ENCODE measurements at places on chromosomes 5 and 9.

- no peak for DNase-seq
Observed at GRCh38 chr9:79623799-79624721, 52.3 kb downstream of the TLE4 start.

DNA sequence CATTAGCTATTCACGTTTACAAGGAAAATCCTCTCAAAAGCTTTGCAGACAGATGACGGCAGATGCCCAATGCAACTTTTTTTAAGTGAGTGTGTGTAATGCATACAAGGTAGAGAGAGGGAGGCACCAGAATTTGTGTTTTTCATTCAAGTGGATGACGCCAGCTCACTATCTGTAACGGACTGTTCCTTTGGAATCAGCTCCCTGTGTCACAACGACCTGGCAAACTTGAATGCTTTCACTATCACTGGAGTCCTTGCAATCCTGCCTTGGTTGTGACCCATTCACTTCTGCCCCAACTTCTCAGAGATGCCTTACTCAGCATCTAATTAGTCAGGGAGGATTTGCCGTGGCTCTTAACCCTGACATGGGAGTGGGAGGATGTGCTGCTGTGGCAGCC lies 148.5 kb downstream of the BNC2 start:
- no peak for DNase-seq

DNA sequence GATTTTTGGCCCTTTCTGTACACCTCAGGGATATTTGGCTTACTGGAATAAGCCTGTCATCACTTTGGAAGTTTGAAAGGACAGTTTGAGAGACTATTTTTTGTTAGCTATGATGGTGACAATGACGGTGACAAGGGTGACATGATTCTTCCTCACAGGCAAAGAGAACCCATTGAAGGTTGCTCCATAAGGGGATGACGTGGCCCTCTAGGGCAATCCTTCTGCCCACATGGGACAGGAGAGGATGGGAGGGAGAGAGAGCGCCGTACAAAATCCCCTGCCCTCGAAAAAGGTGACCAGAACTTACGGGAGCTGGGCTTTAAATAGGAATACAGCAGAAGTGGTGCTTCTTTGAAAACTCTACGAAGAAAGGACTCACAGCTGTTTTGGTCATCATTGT lies 22.6 kb downstream of the HRH2 start:
- no peak for DNase-seq

GRCh38 chr5:96942078-96942477 lies 6.2 kb downstream of the LNPEP start:
- DNase-seq = no peak

DNA sequence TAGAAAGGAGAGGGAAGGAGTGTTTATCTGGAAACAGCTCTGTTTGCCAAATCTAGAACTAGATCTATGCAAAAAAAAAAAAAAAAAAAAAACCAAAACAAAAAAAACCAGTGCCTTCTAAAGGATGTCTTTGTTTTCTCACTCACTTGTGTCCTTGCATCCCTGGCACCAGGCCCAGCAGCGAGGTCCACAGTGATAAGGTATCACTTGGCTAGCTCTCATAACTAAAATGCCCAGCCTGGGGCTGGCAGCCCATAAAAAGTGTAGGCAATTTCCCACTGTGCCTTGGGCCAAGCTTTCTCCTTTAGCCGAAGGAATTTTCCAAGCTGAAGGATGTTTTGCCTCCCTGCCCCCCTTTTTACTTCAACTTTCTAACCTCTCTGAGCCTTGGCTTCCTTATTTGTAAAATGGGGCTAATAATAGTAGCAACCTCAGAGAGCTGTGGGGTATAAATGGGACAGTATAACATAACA lies 20.8 kb downstream of the RGS3 start:
- DNase-seq = no peak

- no peak for DNase-seq
Observed at GRCh38 chr5:161340012-161340411, 206.5 kb downstream of the GABRB2 start.

GRCh38 chr5:147851578-147851977 lies 20.1 kb upstream of the SPINK1 start:
- DNase-seq = no peak

DNA sequence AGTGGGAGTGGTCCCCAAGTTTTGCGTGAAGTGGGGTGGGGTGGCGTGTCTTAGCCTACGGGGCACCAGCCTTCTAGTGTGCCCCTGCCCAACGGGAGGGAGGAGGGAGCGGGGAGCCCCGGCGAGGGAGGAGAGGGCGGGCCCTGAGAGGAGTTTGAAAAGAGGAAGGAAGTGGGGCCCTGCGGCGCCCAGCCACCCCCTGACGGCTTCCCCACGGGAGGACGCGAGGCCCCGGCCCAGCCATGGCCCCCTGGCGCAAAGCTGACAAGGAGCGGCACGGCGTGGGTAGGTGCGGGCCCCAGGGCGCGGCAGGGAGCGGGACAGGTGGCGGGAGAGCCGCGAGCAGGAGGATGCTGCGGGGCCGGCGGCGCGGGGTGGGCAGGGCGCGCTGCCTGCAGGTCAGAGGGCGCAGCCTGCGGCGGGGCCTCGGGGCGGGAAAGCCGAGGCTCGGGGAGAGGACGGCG lies at the start of gene DOCK2:
Gene DOCK2 (plus strand): TSS at position 191 of the 464 bp plus-strand sequence. CDS start 52 bp downstream, at position 243.
- DNase-seq = peak; percentile 46

DNA sequence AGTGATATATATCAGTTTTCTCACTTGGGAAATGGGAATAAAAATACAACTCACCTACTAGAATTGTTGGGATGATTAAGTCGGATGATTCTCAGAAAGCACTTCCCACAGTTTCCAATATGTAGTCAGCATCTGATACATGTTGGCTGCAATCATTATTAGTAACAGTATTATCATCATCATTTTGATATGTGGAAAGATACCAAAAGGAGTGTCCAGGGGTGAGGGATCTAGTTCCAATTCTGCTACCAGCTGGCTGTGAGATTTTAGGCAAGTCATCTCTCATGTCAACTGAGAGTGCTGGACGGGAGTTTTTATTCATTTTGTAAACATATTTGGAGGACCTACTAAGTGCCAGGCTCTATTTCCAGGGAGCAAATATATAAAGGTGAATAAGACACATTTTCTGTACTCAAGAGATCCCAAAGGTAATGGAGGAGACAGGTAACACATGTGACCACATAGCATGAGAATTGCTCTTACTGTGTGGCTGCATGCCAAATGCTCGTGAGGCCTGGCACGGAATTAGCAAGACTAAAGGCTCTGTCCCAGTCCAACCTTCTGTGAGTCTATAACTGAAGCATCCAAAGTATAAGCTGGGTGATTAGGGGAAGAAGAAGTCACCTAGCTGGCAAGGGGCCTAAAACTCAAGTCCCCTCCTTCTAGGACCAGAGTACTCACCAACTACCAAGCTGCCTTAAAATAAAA lies 83.0 kb downstream of the GRIA1 start:
- no peak for DNase-seq

GRCh38 chr9:7982907-7983306 lies 183.3 kb upstream of the DMAC1 start:
- no peak for DNase-seq

GRCh38 chr9:117494401-117495090 lies 79.7 kb upstream of the ASTN2 start:
- no peak for DNase-seq

DNA sequence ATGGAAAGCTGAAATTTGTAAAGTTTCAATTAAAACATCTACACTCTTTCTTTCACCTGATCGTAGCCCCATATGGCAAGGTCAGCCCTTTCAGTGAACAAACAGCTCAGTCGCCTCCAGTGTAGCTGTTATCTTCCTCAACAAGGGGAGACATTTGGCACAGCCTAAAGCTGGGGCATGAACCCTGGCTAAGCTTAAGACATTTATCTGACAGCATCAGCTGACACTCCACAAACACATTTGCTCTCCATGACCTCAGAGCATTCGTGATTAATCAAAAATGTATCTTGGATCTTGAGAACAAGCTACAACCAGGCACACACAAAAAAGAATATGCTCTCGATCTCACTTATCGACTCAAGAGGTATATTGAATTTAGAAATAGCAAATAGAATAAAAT lies 67.3 kb downstream of the POU5F2 start:
- DNase-seq = no peak

GRCh38 chr9:70639853-70640814 lies 225.7 kb upstream of the KLF9 start:
- no peak for DNase-seq

DNA sequence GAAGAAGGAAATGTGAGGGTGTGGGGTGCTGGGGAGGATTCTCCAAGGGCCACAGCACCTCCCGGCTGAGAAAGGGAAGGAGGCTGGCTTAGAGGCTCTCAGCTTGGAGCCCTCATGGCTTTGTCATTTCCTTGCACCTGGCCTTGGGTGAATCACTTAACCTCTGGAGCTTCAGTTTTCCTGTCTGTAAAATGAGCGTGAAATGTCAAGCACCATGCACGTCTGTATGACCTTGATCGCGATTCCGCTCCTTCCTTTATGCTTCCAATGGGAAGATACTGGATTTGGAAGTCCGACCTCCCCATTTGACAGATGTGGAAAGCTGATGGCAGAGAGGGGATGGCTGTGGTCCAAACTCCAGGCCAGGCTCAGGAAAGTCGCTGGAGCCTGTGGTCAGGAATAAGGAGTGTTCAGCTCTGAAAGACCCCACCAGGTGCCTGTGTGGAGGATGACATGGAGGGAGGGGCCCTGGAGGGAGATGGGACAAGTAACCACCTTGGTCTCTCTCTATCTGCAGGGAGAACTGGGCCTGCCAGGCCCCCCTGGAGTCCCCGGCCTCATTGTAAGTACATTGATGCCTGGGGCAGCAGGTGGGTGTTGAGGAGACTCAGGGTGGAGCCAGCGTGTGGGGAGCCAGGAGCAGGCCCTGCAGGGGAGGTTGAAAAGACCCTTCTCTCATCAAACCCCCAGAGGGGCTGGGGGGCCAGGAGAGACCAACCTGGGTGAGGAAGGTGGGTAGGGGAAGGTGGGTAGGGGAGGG lies 66.5 kb downstream of the COL27A1 start:
- DNase-seq = no peak

- no peak for DNase-seq
Observed at GRCh38 chr9:700365-701282, 140.9 kb upstream of the DMRT1 start.

GRCh38 chr9:94289691-94290090 lies 30.6 kb downstream of the ZNF169 start:
- no peak for DNase-seq

DNA sequence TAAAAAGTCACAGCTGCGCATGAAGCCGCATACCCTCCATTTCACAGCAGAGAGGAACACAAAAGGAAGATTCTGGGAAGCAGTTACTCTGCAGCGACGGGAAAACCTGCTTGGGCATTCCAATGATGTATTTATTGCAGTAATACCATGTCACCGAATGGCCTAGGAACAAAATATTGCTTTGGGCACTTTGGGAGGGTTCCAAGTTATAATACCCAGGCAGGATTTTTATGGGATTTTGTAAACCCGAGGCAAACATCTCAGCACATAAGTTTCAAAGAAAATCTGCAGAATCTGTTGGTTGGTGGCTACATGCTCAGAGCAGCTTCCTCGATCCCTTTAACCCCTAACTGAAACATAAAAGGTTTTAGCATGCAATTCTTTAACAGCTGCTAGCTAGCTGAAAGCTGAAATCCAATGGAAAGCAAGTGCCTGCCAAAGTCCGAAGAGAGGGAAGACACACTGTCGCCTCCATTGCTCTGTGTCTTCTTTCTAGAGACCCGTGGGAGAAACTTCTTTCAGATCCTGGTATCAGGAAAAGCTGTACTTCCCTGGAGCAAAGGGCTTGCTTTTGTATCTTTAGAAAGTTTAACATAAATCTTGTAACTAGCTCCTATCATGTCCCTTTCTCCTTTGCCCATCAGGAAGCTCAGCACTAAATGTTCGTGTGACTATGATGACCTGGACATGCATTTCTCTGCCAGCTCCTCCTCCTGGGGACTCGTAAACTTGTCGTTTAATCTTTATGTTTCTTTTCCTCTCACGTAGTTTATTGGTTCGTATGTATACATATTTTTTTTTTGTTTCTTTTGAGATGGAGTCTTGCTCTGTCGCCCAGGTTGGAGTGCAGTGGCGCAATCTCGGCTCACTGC lies 195.0 kb downstream of the MAPKAP1 start:
- no peak for DNase-seq

DNA sequence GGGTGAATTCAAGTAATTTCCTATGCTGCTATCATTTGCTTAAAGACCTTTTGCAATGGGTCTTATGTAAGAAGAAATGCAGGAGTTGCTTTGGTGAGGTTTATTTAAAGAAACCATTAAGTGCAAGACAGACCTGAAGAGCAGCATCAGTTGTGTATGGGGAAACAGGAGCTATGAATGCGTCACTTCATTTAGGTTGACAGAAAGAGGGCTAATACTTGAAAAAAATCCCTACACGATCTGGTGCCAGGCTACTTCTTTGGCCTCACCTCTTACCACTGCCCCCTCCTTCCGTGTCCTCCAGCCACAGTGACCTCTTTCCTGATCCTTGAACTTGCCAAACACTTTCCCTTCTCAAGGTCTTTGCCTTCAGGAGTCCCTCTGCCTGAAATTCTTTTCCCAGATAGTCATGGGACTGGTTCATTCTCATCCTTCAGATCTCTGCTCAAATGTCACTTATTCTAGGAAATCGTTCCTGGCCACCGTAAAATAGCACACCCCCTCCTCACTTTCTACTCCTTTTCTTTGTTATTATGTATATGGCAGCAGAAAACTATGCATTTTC lies 1.4 kb upstream of the JAK2 start:
- DNase-seq = no peak

DNA sequence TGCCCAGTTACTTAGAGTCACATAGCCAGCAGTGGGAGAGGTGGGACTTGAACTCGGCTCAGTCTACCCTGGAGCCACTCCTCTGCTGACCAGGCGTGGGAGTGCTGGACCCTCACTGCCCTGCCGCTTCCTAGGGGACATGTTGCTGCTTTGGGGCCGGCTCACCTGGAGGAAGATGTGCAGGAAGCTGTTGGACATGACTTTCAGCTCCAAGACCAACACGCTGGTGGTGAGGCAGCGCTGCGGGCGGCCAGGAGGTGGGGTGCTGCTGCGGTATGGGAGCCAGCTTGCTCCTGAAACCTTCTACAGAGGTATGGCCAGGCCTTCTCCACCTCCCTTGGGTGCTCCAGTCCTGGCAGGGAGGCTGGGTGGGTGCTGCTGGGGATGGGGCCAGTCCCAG lies 3.4 kb upstream of the CACFD1 start:
- no peak for DNase-seq

GRCh38 chr9:75666856-75667554 lies 223.5 kb upstream of the PCSK5 start:
- DNase-seq = no peak

GRCh38 chr9:112443200-112443599 lies 43.4 kb upstream of the KIAA1958 start:
- DNase-seq = no peak

DNA sequence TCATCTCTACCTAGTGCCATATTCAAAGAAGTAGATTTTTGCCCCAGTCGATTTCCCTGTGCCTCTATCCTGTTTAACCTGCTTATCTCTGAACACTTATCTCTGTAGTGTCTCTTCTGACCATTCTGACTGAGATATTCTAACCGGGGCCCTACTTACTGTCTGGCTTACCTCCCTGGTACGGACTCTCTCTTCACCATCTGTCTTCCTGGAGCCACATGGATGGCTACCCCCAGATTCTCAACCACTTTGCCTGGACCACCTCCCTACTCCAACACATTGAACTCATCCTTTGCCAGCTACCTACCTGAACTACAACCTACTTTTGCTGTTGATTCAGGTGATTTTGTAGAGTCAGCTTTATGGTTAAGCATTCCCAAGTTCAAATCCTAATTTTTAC lies 397.4 kb upstream of the SLC24A2 start:
- DNase-seq = no peak
